ENCODE measurements at places on chromosomes 11 and 22.

DNA sequence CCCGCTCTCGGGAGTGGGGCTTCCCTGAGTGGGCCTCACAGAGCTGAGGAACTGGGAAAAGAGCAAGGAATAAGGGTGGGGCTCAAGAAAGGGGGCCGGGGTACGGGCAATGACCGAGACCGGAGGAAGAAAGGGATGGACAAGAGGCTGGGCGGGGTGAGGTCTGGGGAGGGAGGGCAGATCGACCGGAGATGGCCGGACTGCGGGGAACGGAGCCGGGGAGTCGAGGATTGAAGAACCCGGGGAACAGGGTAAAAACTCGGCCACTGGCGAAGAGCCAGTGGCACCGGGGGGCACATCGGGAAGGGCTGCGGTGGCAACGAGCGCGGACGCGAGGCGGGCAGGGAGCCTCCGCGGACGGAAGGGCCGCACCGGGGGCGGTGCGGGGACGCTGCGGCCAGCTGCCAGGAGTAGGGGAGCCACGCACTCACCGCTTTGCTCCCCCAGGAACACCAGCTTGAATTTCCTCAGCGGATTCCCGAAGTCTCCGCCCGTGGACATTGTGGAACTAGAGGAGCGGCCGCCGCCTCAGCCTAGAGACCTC is 667 bp downstream of the RAB6A start:
- no peaks in the 10 kb centered on the region for H3K4me1 ChIP-seq
- DNase-seq, result peak; percentile 42
- H3K4me3 ChIP-seq, result peak overlapping the region; percentile 97

GRCh38 chr11:109945626-109946321 is 147.4 kb upstream of the ZC3H12C start:
- H3K36me3 ChIP-seq, result no peaks in the 10 kb centered on the region
- peaks cover 4% of the 10 kb centered on the region for H3K4me1 ChIP-seq
- H3K27ac ChIP-seq, result no peak overlapping the region
- no peak for DNase-seq
- no peaks in the 10 kb centered on the region for H3K27me3 ChIP-seq

- H3K4me3 ChIP-seq, result no peak overlapping the region
- no peak for DNase-seq
- no peak overlapping the region for H3K27ac ChIP-seq
- no peaks in the 10 kb centered on the region for H3K4me1 ChIP-seq
These were observed 155.1 kb downstream of the LDLRAD3 start for GRCh38 chr11:36098853-36099375.

DNA sequence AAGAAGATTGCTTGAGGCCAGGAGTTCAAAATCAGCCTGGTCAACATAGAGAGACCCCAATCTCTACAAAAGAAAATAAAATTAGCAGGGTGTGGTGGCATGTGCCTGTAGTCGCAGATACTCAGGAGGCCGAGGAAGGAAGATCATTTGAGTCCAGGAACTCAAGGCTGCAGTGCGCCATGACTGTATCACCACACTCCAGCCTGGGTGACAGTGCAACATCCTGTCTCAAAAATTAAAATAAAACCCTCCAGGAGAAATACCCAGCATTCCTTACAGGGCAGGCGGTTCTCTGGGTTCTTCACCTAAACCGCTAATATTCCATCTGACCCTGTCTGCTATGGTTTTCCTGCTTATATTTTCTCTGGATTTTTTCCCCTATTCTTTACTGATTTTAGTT is 13.5 kb downstream of the TCF20 start:
- no peaks in the 10 kb centered on the region for H3K27me3 ChIP-seq
- H3K4me1 ChIP-seq, result no peaks in the 10 kb centered on the region
- no peak for DNase-seq
- H3K27ac ChIP-seq, result no peak overlapping the region

DNA sequence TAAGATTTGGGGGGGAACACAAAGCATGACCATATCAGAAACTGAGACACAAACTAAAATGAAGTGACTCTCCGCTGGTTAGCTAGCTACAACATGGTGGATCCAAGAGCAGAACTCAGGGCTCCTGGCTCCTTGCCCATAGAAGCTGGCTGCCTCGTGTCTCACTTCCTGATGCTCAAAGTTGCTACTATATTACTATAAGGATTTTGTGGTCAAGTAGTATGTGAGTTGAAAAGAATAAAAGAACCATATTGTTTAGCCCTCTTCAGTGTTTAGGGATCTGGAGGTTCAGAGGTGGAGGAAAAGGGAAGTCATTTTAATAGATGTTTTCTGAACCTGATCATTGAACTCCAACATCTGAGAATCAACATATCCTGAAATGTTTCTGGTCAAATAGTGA is 16.9 kb upstream of the SIK2 start:
- H3K27me3 ChIP-seq, result no peaks in the 10 kb centered on the region
- no peak overlapping the region for H3K27ac ChIP-seq
- H3K36me3 ChIP-seq, result no peaks in the 10 kb centered on the region
- no peak for DNase-seq
- H3K4me3 ChIP-seq, result no peak overlapping the region
- H3K4me1 ChIP-seq, result peaks cover 3% of the 10 kb centered on the region

GRCh38 chr11:130815097-130815802 is 101.0 kb downstream of the SNX19 start:
- no peak overlapping the region for H3K4me3 ChIP-seq
- DNase-seq, result peak; percentile 91
- H3K27ac ChIP-seq, result peak overlapping the region; percentile 82
- peaks cover 25% of the 10 kb centered on the region for H3K4me1 ChIP-seq
- no peaks in the 10 kb centered on the region for H3K27me3 ChIP-seq

- H3K36me3 ChIP-seq, result peaks cover 14% of the 10 kb centered on the region
- peaks cover 54% of the 10 kb centered on the region for H3K4me1 ChIP-seq
- no peak overlapping the region for H3K4me3 ChIP-seq
- peak; percentile 85 for DNase-seq
- H3K27me3 ChIP-seq, result no peaks in the 10 kb centered on the region
- peak overlapping the region; percentile 79 for H3K27ac ChIP-seq
These were observed 3.9 kb upstream of the CDC42BPG start for GRCh38 chr11:64848214-64848825.
